ENCODE measurements at places on chromosomes 11 and 22.

GRCh38 chr11:5368502-5369043, 15.0 kb upstream of the OR51M1 start:
- no peak for DNase-seq

- no peak for DNase-seq
Observed at GRCh38 chr11:131982154-131982553, 611.7 kb downstream of the NTM start.

DNA sequence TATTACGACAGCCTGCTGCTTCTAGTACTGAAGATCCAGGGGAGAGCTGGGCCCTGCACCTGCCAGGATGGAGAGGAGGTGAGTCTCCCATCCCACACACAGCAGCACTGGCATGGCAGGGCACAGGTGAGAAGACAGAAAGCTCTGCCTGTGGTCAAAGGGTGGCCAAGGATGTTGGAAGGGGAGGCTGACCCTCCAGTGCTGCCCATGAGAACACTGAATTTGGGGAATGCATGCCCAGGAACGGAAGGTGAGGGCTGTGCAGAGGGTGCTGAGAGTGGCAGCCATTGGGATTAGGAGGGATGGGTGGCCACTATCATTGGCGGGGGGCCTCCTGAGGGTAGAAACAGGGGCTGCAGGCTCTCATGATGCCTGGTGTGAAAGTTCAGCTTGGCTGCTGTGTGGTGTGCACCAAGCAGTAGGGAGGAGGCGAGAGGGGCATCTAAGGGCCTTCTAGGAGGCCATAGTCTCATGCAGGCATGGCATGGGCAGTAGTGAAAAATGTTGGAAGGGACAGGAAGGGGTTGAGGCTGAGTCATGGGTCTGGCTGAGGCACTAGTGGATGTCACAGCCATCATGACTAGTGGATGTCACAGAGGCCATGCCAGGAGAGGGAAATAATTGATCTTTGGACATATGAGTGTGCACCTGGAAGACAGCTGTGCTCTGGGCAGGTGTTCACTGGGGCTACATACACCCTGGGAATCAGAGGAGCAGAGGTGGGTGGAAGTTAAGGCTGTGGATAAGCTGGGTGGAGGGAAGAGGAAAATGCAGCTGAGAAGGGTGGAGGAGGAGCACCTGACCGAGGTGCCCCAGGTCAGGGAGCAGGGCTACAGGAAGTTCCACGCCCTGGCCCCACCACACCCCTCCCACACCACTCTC, 2.5 kb upstream of the LRRC74B start:
- no peak for DNase-seq

DNA sequence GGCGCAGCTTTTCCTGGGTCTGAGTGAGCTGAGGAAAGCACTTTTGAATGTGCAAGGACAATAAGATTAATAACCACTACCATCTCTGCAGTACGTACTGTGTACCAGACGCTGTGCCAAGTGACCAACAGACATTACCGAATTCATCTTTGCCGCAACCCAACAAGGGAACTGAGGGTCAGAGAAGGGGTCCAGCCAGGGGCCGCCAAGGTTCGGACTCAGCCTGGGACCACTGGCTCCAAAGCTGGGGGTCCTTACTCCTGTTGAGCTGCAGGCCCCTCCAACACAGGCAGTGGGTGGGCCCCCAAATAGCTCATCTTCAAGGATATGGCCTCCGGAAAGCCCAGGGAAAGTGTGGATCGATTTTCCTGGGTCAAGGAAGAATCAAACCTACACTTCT, 55.0 kb upstream of the EMID1 start:
- no peak for DNase-seq

DNA sequence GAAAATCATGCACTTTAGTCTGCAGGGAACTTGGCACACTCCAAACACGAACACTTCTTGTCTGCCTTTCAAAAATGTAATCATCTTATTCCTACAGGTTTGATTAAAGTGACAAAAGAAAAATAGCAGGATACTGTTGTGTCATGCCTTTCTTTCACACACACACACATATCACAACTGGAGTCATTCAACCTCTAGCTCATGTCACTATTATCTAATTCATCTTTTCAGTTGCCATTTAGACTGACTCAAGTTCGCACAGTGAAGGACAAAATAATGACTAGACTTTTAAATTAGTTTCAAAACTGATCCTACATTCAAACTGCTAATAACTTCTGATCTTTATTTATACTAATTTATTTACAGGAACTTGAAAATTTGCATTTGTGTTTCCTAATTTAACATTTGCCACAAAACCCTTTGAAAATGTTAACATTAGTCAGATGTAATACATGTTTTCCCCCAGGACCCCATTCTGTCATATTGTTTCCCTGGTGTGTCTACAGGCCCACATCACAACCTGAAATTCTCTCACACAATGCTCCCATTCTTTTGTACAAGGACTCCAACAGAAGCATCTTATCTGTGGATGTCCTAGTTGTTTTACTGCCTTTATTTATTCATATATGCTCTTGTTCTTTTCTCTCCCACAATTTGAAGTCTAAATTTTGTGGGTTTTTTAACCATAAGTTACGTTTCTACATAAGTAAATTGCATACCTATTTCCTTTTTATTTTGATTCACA, 171.1 kb downstream of the GRIA4 start:
- DNase-seq = no peak

GRCh38 chr11:46472662-46472994, 81.1 kb upstream of the CHRM4 start:
- DNase-seq = no peak

- DNase-seq = no peak
Observed at GRCh38 chr11:45671246-45672171, 6.1 kb upstream of the CHST1 start.

GRCh38 chr22:36497910-36498665, 8.8 kb downstream of the FOXRED2 start:
- no peak for DNase-seq

GRCh38 chr11:71488681-71489270, 35.8 kb downstream of the NADSYN1 start:
- no peak for DNase-seq

DNA sequence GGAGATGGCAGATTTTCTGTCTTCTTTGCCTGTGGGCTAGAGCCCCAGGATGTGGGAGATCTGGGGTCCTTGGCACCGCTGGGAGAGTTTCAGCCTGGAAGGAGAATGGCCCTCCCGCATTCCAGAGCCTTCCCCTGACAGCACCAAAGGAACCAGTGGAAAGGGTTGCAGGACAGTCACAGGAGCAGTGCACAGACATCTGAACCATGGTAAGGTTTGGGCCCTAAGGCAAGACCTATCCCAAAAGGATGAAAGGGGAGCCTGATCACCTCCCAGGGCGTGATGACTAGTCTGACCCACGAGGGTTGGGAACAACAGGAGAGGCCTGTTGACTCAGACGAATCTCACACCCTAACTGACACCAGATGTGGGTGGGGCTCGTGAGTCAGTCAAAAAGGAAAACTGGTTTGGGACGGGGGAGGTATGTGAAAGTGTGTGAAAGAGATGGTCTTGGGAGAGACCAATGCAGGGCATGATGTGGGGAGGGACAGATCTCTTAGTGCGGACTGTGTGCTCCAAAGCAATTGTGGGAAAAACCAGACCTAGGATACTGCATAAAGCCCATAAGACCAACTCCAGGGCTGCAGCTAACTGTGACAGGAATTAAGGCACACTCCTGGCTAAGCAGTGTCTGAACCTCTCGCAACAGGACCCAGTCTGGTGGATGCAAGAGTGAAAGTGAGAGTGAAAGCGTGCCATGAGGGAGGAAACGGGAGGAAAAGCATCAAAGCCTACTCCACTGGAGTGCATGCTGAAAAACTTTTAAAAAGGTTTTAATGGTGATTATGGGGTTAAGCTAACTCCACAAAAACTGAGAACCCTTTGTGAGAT, 39.1 kb upstream of the GLYAT start:
- no peak for DNase-seq

DNA sequence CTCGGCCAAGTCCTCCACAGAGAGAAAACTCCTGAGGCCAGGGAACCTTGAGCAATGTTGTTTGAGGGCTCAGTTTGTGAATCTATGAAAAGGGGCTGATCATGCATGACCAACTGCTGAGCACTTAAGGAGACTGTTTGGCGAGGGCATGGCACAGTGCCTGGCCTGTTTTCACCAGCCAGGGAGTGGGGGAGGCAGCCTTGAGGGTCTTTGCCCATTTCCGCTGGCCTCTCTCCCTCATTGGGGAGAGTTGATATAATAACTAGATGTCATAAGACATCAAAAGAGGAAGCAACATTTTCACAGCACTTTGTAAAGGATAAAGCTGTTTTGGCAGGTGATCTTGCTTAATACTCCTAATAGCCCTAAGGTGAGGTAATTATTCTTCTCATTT, 110.6 kb downstream of the TP53I11 start:
- DNase-seq = no peak

DNA sequence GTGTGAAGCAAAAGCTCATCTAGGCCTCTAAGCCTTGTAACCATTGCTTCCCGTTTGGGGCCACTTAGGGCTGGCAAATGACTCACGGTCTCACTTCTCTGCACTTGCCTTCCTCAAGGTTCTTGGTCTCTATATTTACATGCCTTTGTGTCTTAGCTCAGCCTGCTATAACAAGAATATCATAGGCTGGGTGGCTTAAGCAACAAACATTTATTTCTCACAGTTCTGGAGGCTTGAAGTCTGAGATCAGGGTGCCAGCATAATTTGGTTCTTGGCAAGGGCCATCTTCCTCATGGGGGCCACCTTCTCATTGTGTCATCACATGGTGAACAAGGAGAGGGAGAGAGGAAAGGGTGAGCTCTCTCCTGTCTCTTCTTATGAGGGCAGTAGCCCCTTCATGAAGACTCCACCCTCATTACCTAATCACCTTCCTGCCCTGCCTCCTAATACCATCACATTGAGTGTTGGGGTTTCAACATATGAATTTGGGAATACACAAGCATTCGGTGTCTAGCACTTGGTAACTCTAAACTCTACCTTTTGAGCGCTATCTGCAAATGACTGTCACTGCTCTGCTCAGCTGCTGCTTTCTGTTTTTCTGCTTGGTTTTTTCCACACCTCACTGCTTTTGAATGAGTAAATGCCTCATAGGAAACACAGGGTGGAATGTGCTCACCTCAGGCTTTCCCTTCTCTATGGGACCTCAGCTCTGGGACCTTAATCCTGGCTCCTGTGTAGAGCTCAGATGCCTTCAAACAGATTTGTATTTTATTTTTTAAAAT, 16.2 kb upstream of the ME3 start:
- no peak for DNase-seq

GRCh38 chr11:126776119-126776518, 224.5 kb downstream of the KIRREL3 start:
- DNase-seq = no peak

DNA sequence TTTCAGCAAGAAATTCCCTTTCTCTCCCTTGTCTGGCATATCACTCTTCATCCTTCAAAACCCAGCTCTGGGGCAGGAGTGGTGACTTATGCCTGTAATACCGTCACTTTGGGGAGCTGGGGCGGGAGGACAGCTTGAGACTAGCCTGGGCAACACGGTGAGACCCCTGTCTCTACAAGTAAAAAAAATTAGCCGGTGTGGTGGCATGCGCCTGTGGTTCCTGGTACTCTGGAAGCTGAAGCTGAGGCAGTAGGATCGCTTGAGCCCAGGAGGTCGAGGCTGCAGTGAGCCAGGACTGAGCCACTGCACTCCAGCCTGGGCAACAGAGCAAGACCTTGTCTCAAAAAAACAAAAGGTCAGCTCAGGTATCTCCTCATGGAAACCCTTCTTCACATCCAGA, 1.4 kb upstream of the RCE1 start:
- no peak for DNase-seq

- DNase-seq = no peak
Observed at GRCh38 chr11:1411301-1411700, 21.6 kb downstream of the BRSK2 start.

- no peak for DNase-seq
Observed at GRCh38 chr11:73114110-73114834, 27.8 kb downstream of the FCHSD2 start.

DNA sequence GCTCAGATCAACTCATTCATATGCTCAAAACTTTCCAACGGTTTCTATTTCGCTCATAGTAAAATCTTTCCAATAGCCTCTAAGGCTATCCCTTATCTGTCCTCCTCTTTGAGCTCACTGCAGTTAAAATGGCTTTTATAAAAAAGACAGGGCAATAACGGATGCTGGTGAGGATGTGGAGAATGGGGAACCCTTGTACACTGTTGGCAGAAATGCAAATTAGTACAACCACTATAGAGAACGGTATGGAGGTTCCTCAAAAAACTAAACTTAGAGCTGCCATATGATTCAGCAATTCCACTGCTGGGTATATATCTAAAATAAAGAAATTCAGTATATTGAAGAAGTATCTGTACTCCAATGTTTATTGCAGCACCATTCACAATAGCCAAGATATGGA, 345.6 kb downstream of the DLG2 start:
- DNase-seq = no peak

GRCh38 chr11:46385169-46386004, 3.9 kb downstream of the MDK start:
- DNase-seq = no peak

- DNase-seq = no peak
Observed at GRCh38 chr22:31227186-31227585, 15.1 kb downstream of the LIMK2 start.

- DNase-seq = peak; percentile 44
Observed at GRCh38 chr11:118917481-118918127, 8.1 kb downstream of the BCL9L start.

DNA sequence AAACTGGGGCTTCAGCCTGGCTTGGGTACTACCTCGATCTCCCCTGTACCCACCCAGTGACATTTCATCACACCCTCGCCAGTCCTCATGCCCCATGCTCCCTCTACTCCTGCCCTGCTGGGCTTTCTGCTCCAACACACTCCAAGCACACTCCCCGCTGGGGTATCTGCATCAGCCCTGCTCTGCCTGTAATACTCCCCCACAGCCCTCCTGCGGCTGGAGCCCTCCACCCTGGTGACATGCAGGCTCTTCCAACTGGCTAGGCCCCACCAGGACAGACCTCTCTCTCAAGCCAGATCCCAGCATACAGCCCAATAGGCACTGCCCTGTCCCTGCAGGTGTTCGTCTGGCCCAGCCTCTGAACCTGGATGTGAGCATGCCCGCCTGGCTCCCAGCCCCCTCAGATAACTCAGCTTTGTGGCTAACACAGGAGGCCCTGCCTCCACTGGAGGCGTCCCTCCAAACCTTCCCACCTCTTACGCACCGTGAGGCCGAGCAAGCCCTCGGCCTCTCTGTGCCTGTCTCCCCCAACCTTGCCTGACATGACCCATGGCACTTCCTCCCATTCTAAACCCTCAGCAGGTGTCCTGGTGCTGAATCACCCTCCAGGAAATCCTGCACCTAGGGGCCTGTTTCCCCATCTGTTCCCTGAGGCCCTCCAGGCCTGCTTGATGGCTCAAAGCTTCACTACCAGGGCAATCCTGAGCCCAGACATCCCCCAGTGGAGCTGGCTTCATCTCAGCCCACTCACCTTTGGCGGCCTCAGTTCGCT, 33.5 kb upstream of the TXNRD2 start:
- no peak for DNase-seq

DNA sequence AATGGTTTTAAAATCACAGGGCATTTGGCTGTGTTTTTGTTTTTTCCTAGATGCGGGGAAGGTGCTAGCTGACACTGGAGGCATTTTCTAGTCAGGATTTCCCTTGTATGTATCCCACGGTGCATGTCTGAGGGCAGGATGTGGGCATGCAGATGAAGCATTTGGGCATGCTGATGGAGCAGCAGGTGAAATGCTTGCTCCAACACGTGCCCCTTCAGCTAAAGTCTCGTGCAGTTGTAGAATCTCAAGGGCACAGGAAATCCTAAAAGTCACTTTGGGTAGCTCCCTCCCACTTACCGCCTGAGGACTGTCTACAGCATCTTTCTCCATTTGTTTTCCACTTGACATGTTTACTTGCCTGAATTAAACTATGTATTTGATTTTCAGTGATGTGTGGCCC, 429.4 kb upstream of the B3GAT1 start:
- no peak for DNase-seq
